ENCODE measurements at places on chromosomes 12 and 14.
A peak's percentile ranks its signal among the peaks of the same experiment; 100 is the strongest.

GRCh38 chr14:103846543-103847450 lies 578 bp downstream of the PPP1R13B start:
- DNase-seq = no peak

GRCh38 chr12:91099341-91099740 lies 12.0 kb downstream of the LUM start:
- no peak for DNase-seq

DNA sequence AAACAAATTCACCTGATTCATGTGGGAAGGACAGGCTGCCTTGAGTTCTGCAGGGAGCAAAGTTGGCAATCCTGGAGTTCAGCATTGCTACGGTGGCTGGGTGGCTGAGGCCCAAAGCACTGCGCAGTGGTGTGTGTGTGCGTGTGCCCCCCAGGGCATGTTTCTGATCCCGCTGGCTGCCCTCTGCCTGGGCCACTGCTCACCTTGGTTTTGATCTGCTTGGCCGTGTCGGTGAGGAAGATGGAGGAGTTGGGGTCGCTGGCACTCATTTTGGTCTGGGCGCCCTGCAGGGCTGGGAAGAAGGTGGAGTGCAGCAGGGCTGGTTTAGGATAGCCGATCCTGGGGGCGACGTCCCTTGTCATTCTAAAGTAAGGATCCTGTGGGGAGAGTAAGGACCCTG lies 19.1 kb downstream of the SLC25A47 start:
- DNase-seq = no peak

- DNase-seq = no peak
These were observed 450.2 kb upstream of the MDGA2 start for GRCh38 chr14:48125654-48126053.

GRCh38 chr14:63952053-63952932 lies 99.5 kb downstream of the SYNE2 start:
- no peak for DNase-seq

DNA sequence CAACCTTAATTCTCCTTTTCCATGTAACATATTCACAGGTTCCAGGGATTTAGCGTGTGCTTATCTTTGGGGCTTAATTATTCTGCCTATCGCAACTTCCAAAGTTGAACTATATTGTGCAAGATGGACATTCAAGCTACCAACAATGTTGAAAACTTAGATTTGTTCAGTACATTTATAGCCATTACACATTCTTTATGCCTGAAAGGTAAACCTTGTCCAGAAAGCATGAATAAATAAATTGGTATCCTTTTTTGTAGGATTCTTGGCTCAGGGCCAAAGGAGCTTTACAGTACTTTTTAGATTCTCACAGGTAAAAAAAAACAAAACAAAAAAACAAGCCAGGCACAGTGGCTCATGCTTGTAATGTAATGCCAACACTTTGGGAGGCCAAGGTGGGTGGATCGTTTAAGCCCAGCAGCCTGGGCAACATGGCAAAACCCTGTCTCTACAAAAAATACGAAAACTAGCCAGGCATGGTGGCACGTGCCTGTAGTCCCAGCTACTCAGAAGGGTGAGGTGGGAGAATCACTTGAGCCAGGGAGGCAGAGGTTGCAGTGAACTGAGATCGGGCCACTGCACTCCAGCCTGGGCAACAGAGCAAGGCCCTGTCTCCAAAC lies 3.3 kb downstream of the C12orf56 start:
- DNase-seq = no peak

GRCh38 chr12:57513266-57513665 lies 7.0 kb downstream of the DDIT3 start:
- DNase-seq = no peak

GRCh38 chr14:20551606-20552005 lies 9.2 kb downstream of the RNASE9 start:
- no peak for DNase-seq

GRCh38 chr12:66668311-66668710 lies 10.6 kb downstream of the GRIP1 start:
- DNase-seq = no peak

DNA sequence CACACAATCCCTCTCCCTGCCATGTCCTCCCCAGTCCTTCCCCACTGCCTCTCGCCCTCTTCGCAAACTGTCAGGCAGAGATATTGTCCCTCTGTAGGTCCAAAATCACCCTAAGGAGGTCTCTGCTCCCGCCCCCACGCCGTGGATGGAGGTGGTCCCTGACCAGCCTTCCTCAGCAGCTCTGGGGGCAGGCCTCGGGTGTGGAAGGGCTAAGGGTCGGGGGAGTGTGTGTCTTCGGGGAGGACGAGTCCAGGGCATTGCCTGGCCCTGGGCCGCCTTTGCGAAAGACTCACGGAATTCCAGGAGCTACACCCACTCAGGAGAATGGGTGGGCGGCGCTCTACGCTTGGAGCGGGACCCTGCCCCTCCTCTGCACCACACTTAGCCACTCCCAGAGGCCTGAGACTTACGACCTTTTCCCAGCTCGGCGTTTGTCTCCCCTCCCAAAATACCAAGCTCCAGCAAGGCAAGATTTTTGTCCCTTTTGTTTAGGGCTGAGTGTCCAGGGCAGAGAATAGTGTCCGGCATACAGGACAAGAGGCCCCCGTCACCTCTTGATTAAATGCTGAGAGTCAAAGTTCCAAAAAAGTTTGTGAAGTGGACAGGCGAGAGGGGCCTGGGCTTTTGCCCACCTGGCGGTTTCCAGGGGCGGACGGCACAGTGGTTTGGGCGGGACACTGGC lies 881 bp downstream of the PYGL start:
- no peak for DNase-seq

DNA sequence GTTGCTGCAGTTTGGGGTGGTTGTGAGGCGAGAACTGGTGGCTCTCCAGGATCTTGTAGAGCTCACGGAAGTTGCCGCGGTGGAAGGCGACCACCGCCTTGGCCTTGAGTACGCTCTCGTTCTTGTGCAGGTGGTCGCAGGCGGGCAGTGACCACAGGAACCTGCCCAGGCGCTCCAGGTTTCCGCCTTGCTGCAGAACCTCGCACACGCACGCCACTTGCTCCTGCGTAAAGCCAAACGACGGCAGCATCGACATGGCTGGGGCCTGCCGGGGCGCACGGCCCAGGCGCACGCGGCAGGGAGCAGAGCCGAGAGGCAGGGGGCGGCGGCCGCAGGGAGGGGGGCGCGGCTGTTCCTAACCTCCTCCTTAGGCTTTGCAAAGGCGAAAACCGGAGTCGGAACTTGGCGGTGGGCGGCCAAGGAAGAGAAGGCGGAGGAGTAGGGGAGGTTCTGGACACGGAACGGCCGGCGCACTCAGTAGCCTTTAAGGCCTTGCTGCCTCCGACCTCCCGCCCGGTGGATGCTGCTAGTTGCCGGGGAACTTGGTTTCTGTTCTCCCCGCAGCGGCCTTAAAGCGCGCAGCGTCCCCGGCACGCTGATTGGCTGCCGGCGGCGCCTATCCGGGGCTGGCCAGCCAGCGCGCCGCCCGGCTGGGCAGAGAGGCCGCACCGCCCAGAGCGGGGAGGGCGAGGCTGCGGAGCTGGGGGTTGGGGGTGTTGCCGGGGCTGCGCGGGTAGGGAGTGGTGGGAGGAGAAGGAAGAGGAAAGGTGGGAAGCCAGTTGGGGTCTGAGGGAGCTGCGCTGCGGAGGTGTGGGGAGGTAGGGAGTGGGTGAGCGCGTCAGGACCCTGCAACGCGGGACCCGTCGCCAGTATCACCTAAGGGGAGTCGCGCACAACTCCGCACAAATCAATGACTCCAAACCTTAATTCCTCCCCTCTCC lies at the start of gene SIX1:
SIX1 (minus strand) TSS at position 544 of the 941 bp plus-strand sequence; CDS start at position 256, 288 bp downstream.
- DNase-seq = peak; percentile 57

DNA sequence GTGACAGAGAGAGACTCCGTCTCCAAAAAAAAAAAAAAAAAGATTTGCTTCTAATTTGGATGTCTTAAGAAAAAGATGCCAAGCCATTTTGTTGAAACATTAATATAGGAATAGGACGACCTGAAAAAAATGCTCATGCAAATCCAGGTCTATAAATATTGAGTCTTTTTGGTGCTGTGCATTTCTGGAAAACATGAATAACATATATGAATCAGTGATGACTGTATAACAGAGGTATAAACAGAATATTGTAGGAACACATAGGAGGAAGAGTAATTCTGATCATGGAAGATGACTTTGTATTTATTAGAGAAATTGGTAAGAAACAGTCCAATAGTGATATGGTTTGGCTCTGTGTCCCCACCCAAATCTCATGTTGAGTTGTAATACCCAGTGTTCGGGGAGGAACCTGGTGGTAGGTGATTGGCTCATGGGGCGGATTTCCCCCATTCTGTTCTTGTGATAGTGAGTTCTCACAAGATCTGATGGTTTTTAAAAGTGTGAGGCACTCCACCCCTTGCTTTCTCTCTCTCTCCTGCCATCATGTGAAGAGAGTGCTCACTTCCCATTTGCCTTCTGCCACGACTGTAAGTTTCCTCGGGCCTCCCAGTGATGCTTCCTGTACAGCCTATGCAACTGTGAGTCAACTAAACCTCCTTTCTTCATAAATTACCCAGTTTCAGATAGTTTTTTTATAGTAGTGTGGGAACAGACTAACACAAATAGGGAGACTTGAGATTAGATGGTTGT lies 3.0 kb upstream of the SRSF5 start:
- no peak for DNase-seq

DNA sequence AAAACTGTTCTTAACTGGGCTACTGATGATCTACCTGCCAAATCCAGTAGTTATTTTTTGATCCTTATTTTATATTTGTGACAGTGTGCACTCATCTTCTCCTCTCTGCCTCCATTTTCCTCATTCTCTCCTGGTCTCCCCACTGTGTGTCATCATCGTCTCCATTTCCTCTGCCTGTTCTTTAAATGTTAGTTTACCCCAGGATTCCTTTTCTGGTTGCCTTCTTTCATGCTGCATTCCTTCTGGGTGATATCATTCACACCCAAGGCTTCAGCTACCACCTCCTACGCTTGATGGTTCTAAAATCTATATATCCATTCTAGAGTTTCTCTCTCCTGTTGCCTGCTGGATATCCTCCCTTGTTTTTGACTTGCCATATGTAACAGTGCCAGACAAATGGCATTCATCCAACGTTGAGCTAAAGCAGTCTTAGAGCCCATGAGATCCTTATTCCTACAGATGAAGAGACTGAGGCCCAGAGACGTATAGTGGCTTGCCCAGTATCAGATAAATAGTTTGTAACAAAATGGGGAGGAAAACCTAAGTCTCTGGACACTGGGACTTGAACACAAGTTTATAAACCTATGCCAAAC lies 109.5 kb downstream of the DIP2B start:
- peak; percentile 42 for DNase-seq

GRCh38 chr14:80862541-80862940 lies 79.0 kb downstream of the CEP128 start:
- DNase-seq = no peak

GRCh38 chr14:26527095-26527494 lies 70.7 kb downstream of the NOVA1 start:
- peak; percentile 43 for DNase-seq

GRCh38 chr14:54312166-54312801 lies 84.5 kb upstream of the CDKN3 start:
- peak; percentile 83 for DNase-seq

- no peak for DNase-seq
These were observed 179.2 kb downstream of the DUSP6 start for GRCh38 chr12:89173096-89173495.

- DNase-seq = no peak
These were observed 19.3 kb downstream of the PLEKHA5 start for GRCh38 chr12:19148860-19149259.

DNA sequence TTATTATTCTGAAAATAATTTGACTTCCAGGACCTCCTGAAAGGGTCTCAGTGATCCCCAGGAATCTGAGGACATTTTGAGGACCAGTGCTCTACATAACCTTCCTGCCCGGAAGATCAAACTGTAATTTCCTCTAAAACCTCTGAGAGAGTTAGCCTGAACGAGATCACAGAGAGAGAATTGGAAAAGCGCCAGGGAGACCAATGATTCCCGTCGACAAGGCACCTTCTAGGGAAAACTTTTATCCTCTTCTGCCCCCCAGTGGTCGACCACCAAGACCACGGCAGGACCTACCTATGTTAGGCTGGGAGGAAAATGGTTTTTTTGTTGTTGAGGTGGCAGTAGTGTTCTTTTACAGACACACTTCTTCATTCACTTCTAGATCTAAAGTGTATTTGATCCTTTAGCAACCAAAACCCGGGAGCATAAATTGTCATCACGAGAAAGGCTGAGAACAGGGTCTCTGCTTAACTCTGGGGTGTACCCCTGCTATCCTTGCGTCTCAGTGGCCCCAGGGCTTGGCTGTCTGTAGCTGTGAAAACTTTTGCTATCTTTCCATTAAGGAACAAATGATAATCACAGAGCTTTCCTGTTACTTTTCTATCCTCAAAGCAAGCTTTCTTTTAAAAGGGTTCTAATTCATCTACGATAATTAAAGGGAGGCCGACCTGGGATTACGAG lies 62.9 kb upstream of the NID2 start:
- DNase-seq = peak; percentile 73

- DNase-seq = no peak
These were observed 61.0 kb downstream of the LRRC74A start for GRCh38 chr14:76887191-76887590.

DNA sequence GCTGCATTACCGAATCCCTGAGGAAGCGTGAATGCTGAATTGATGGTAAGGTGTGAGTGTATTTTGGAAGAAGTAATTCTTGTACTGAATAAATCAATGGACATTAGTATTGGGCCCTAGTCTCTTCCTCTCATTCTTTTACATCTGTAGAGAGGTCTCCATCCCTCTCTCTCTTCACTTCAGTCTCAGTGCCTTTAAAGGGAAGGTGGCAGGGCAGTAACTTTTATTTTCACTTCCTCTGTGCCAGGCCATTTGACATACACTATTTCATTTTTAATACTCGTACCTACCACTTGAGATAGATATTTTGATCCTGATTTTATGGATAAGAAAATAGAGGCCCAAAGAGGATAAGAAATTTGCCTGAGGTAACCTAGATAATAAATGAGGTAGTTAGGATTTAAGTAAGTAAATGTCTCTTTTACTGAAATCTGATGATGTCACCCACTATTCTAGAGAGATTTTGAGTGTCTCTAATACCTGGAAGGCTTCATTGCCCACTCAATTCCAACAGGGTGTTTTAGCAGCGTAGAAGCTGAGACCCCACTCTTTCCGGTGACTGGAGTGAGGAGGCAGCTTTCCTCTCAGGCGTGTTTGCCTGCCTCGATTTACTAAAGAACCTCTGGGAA lies 177.9 kb upstream of the PRICKLE1 start:
- no peak for DNase-seq

DNA sequence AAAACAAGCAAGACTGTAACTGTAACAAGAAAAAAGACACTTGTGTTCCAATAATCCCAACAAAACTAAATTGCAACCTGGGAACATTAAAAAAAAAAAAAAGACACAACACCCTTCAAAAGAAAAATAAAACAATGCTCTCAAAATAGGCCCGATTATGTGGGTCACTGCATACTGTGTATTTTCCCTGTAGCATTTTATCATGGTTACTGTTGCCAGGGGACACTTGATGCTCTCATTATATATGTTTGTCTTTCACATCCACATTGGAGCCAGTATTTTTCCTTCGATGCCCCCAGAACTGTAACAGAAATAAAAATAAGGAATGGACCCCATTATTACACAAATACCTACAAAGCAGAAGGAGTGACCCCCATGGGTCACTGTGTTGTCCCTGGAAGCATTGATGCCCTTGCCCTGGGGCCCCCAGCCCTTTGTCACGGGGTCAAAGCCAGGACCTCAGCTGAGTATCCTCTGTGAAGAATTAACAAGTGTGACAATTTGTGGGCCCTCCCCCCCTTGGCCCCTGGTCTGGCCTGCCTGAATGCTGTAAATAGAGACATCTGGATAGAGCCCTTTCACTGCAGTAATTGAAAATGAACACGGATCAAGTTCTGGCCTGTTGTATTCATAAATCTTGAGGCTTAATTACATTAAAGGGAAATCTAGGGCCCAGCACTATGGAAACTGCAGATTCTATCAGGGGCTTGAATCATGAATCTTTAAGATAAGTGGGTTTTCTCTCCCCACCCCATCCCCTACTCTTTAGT lies 72.8 kb downstream of the C12orf42 start:
- DNase-seq = no peak
